ENCODE measurements at places on chromosomes 5 and 9. TPM values are rescaled to one million over a fixed set of nuclear protein-coding genes. Genes with fewer than 3 reads are reported as not detected.

HAND1 gene
- not detected for total RNA-seq

CCIN gene
- not detected for total RNA-seq

ENTREP1 gene
- 1.8 TPM for total RNA-seq

TMEM215 gene
- not detected for total RNA-seq

C9orf50 gene
- total RNA-seq = not detected

LECT2 gene
- total RNA-seq = not detected

BTNL8 gene
- not detected for total RNA-seq

TAF11L10 gene
- total RNA-seq = not detected

DOCK2 gene
- not detected for total RNA-seq

ADRB2 gene
- 16.6 TPM for total RNA-seq

CACNA1B gene
- not detected for total RNA-seq

AOPEP gene
- total RNA-seq = 89.5 TPM

CDKN2B gene
- 30.4 TPM for total RNA-seq

RGP1 gene
- 26.6 TPM for total RNA-seq

C5 gene
- 12.3 TPM for total RNA-seq

TRMT10B gene
- total RNA-seq = 5.6 TPM

PTPN3 gene
- total RNA-seq = 25.0 TPM

ACOT12 gene
- not detected for total RNA-seq

CCL27 gene
- not detected for total RNA-seq

SPATA6L gene
- total RNA-seq = 7.1 TPM

ZSWIM6 gene
- 13.2 TPM for total RNA-seq

MAMDC4 gene
- 3.1 TPM for total RNA-seq

Data from Calu3 (cell line).